ENCODE measurements at places on chromosomes 3 and 15. TPM values are rescaled to one million over a fixed set of nuclear protein-coding genes. Genes with fewer than 3 reads are reported as not detected.

- no peaks in the 10 kb centered on the region for H3K36me3 ChIP-seq
- H3K27ac ChIP-seq: peak overlapping the region; percentile 56
- no peak overlapping the region for H3K4me3 ChIP-seq
- H3K27me3 ChIP-seq: no peaks in the 10 kb centered on the region
- DNase-seq: no peak
- peaks cover 14% of the 10 kb centered on the region for H3K4me1 ChIP-seq
These were observed 430.4 kb downstream of the TBL1XR1 start for GRCh38 chr3:176766862-176767261.

The CP gene
- total RNA-seq: 5.5 TPM

GRCh38 chr3:76383781-76384180 is 598.4 kb upstream of the ZNF717 start:
- no peak overlapping the region for H3K27ac ChIP-seq
- DNase-seq: no peak
- no peaks in the 10 kb centered on the region for H3K27me3 ChIP-seq

GRCh38 chr3:182937293-182938051 is 42.9 kb downstream of the DCUN1D1 start:
- H3K27me3 ChIP-seq: no peaks in the 10 kb centered on the region
- H3K27ac ChIP-seq: no peak overlapping the region
- DNase-seq: no peak
- H3K4me1 ChIP-seq: no peaks in the 10 kb centered on the region
- no peaks in the 10 kb centered on the region for H3K36me3 ChIP-seq

DNA sequence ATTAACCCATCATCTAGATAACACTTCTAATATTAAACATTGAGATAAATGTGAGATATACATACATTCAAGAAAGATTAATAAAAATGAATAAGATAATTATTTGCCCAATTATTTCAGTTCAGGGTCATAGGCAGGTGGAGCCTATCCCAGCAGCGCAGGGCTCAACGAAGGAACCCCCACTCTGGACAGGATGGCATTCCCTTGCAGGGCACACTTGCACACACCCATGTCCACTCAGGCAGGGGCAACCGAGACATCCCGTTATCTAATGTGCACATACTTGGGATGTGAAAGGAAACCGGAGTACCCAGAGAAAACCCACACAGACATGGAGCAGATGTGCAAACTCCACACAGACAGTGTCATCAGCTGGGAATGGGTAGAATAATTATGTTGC is 175.4 kb upstream of the CMC1 start:
- no peaks in the 10 kb centered on the region for H3K4me1 ChIP-seq
- no peak for DNase-seq
- H3K4me3 ChIP-seq: no peak overlapping the region
- no peaks in the 10 kb centered on the region for H3K36me3 ChIP-seq

DNA sequence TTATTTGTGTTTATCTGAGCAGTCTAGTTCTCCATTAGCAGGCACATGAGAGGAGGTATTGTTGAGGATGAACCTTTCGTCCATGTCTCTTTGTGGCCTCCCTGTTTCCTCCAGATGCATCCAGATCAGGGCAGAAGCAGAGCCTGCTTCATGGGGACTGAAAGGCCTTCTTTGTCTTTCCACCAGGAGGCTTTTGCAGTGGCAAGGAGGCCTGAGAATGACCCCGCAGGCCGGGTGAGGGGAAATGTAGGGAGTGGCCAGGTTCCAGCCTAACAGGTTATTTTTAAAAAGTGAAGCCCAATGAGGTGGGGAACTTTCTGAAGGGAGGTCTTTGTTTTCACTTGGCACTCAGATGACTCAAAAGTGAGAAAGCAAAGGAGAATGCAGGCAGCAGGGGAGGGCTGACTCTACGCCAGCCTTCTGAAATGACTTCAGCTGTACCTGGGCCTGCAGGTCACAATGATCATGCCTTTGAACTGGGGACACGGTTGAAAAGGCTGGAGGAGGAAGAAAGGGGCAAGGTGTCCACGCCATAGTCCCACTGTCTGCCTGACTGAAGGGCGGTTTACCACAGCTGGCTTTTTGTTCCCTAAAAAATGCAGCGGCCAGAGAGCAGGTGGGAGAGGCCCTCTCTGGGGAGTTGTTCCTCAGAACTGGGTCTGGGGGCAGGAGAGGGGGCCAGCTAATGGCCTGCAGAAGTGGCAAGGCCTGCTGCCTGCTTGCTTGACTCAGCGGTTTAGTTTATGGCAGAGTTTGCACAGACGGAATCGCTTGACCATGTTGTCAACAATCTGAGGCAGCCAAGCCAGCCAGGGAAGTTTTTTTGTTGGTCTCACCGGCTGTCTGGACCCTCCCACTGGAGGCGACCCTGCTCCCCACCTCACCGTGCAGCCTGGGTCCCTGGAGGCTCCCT is 28.7 kb downstream of the CMTM7 start:
- H3K4me3 ChIP-seq: no peak overlapping the region
- H3K4me1 ChIP-seq: peaks cover 25% of the 10 kb centered on the region
- no peaks in the 10 kb centered on the region for H3K27me3 ChIP-seq
- peak overlapping the region; percentile 72 for H3K27ac ChIP-seq
- no peaks in the 10 kb centered on the region for H3K36me3 ChIP-seq

DNA sequence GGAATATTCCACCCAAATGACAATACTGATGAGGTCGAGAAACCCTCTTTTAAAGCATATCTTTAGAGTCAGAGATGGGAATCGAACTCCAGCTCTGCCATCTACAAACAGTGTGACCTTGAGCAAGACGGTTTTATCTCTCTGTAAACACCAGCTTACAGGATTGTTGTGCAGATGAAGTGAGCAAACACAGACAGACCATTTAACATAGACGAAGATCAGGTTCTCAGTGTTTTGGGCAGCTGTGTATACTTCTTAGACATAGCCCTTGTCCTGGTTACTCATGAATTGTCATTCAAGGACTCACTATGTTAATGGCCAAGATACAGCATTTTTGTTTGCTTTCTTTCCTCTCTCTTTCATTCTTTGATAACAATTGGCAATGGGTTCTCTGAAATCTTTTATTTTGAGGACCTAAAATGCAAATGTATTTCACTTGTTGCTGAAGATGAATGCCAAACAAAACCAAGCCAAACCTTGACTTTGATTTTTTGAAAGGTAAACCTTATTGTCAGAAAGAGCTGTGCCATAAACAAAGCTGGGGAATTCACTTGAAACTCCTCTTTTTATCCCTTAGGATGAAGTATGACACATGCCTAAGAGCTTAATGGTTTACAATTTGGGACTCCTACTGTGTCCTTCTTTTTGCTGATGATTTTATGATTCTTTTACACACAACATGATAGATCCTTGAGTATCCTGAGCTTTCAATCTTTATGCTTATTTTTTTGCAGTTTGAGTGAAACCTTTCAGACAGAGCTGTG is 250.0 kb upstream of the PDZRN3 start:
- no peaks in the 10 kb centered on the region for H3K4me1 ChIP-seq
- H3K27me3 ChIP-seq: no peaks in the 10 kb centered on the region
- no peak overlapping the region for H3K4me3 ChIP-seq
- no peak overlapping the region for H3K27ac ChIP-seq
- DNase-seq: no peak
- H3K36me3 ChIP-seq: no peaks in the 10 kb centered on the region

The SLC6A6 gene
- 8.4 TPM for total RNA-seq

The SMARCC1 gene
- total RNA-seq: 43.9 TPM

DNA sequence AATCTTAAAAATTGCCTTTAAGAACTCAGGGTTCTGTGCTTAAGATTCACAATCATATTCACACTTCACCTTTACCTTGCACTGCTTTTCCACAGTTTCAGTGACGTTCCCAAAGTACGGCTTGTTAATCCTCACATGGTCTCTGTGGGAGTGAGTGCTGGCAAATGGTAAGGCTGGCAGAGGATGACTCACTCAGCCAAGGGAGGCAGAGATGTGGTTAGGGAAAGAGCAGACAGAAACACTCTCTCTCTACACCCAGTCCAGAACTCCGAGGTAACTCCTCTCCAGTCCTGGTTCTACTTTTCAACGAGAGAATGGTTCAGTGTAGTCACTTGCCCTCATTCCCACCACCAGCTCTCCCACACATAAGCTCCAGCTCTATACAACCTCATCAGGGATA is 33.1 kb downstream of the RASGRP1 start:
- H3K4me3 ChIP-seq: no peak overlapping the region
- no peaks in the 10 kb centered on the region for H3K27me3 ChIP-seq
- DNase-seq: no peak
- H3K27ac ChIP-seq: no peak overlapping the region
- H3K4me1 ChIP-seq: peaks cover 3% of the 10 kb centered on the region

The SQOR gene
- total RNA-seq: 60.4 TPM

- H3K27ac ChIP-seq: no peak overlapping the region
- no peaks in the 10 kb centered on the region for H3K4me1 ChIP-seq
- no peaks in the 10 kb centered on the region for H3K27me3 ChIP-seq
- H3K4me3 ChIP-seq: no peak overlapping the region
- no peaks in the 10 kb centered on the region for H3K36me3 ChIP-seq
- no peak for DNase-seq
These were observed 514.3 kb downstream of the PDCD6IP start for GRCh38 chr3:34312684-34313083.

Data from sigmoid colon (tissue), 7 donors.